ENCODE measurements at places on chromosomes 7 and 10.

DNA sequence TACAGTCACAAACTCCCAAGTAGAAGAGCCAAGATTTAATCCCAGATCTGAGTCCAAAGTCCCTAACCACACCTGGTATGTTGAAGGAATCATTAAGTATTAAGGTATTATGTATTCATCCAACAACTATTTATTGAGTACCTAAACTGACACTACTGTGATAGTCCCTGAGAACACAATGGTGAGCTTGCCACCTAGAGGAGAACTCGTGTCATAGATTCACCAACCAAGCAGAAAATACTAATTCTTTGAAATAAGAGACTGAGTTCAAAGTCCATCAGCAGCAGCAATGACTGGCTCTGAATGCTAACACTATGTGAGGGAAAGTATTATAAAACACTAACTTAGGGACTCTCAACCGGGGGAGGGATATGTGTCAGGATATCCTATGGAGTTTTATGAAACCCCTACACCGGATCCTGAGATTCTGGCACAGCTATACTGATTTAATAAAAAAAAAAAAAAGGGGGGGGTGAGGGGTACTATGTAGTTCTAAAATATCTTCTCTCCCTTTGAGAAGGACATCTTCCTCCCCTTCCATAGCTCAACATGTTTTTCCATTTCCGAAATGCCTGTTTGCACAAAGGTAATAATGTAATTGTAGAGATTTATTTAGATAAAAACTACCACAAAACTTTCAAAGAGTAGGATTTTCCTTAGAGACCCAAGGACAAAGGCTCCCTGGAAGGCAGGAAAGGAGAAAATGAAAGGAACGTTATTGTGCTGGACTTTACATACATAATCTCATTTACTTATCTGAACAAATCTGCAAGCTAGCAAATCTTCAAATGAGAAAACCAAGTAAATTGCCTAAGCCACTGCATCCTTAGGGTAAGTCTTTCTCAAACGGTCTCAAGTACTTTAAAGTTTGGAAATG lies 1.6 kb downstream of the NCOA4 start:
- DNase-seq: peak; percentile 62

DNA sequence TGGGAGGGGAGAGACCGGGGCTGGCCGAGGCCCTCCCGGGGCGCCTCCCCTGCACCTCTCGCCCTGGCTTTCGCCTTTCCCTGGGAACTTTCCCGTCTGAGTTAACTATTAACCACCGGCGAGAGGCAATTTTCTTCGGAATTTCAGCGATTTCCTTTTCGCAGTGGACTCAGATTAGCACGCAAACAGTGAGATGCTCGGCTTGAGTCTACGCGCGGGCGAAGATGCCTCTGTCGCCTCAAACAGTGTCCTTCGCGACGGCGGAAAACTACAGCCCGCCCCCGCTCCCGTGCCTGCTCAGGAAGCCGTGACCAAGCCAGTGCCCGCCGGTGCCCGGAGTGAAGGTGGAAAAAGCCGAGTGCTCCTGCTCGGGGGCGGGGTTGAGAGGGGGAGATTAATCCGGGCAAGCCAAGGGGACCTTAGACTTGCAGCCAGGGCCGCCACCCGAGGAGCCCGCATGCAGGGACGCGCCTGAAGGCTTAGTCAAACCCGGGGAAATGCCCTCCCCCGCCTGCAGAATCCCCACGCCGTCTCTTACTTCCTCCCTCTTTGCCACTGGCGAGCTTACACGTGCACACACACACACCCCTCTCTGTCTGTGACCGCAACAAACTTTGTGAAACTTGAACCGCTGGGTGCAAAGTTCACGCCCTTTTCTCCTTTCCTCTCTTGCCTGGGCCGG lies 14.5 kb upstream of the PAX2 start:
- peak; percentile 57 for DNase-seq

DNA sequence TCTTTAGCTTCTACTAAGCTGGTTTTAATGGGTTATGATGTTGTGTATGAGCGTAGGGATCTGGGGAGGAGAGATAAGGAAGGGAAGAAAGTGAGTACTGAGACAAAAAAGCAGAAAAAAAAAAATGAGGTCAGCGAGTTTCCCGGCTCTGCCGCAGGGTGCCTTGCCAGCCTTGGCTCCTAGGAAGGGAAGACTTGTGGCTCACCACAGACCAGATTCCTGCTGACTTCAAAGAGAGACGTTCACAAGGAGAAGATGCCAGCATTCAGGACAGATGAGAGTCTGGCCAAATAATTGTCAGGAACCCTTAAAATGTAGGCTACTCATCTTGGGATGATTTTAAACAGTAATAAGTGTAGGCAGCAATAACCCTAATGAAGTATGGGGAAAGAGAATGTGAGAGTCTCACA lies 11.4 kb upstream of the FAS start:
- DNase-seq: no peak

DNA sequence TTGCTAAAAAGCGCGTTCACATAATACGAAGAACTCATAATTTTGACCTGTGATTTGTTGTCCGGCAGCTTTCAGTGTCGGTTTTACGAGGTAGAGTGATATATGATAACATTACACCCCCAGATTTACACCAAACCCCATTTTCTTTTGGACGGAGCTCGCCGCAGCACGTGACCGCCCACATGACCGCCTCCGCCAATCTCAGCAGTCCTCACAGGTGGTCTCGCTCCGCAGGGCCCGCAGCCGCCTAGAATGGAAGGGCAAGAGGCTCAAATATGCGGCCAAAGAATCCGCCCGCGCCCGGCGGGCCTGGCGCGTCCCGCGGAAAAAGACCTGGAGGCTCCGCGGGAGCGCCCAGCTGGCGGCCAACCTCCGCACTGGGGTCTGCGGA lies at the start of gene HOXA7:
Gene HOXA7 (minus strand): TSS at position 168 of the 391 bp plus-strand sequence. CDS start 130 bp downstream, at position 38.
- peak; percentile 56 for DNase-seq

GRCh38 chr7:130733931-130734814 lies at the start of gene KLF14:
Gene KLF14, minus strand, starts transcription at chr7:130734207. Its CDS starts 174 bp downstream, at chr7:130734033.
- DNase-seq: peak; percentile 88

DNA sequence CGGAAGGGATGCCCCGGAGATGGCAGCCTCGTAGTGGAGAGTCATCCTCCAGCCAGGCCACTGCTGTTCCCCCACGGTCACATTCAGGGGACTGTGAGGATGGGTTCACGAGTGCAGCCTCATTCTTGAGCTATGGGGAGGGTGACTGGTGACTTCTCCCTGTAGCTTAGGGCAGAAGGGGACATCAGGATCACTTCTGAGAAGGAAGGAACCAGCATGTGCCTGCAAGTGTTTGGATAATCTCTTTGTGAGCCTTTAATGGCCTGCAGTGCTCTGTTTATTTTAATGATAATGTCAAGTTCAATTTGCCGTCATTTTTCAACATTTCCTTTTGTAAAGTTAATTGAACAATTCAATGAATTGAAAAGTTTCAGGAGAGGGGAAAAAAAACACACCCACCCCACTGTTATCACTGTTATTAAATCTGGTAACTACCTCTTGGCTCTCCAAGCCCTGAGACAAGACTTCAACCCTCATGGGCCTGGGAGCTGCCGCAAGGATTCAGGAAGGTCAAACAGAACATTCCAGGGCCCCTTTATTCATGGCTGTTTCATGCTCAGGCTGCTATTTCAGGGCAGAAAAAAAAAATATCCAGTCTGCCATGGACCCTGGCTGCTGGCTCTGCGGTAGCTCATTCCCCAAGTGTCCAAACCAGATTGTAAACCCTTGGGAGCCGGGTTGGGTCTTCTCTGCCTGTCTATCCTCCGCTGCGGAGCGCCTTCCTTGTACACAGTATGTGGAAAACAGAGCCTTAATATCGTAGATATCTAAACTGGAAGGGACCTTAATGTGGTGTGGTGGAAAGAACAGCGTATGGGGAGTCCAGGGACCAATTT lies 100.4 kb downstream of the CDH23 start:
- peak; percentile 43 for DNase-seq

DNA sequence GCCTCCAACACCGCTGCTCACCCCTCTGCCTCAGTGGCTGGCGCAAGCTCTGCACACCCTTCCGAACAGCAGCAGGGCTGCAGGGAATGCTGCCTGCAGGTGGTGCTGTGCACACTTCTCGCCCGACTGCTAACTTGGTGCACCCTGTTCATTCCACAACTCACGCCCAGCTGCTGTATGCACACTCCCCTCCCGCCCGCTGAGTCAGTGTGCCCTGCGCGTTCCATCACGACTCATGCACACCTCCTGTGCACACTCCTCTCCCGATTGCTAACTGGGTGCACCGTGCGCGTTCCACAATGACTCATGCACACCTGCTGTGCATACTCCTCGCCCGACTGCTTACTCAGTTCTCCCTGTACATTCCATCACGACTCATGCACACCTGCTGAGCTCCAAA lies 21.5 kb downstream of the ADARB2 start:
- DNase-seq: no peak

DNA sequence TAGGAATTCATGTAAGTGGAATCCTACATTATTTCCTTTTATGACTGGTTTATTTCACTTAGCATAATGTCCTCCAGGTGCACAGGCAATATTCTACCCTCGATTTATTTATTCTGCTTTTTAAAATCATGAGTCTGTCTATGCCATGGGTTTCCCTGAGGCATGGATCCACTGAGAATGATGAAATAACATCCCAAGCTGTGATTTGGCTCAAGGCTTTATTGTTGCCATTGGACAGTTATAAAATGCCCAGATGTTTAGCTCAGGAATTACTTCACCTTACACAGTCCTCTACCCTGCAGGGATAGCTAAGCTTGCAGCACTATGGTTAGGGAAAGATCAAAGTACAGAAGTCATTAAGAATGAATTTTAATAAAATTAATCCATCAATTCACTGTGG lies 219.5 kb downstream of the FRMD4A start:
- no peak for DNase-seq

GRCh38 chr7:90181485-90181884 lies 27.2 kb downstream of the STEAP1 start:
- DNase-seq: no peak

- DNase-seq: no peak
These were observed 93.0 kb downstream of the PTPRN2 start for GRCh38 chr7:158494643-158495042.

GRCh38 chr7:106169821-106170610 lies 57.9 kb upstream of the SYPL1 start:
- DNase-seq: no peak

DNA sequence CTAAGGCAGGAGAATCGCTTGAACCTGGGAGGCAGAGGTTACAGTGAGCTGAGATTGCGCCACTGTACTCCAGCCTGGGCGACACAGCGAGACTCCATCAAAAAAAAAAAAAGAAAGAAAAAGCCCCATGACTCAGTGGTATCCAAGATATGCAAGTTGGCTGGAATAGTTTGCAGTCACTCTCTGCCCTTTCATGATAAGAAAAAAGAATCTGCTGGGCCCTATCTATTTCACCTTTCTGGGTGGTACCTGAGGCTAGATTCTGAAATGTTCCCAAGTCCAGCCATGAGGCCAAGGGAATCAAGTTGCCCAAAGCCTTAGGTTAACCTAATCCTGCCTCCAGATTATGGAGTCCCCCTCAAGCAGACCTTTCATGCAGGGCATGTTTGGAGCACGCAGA lies 24.3 kb downstream of the NKX2-3 start:
- DNase-seq: no peak

DNA sequence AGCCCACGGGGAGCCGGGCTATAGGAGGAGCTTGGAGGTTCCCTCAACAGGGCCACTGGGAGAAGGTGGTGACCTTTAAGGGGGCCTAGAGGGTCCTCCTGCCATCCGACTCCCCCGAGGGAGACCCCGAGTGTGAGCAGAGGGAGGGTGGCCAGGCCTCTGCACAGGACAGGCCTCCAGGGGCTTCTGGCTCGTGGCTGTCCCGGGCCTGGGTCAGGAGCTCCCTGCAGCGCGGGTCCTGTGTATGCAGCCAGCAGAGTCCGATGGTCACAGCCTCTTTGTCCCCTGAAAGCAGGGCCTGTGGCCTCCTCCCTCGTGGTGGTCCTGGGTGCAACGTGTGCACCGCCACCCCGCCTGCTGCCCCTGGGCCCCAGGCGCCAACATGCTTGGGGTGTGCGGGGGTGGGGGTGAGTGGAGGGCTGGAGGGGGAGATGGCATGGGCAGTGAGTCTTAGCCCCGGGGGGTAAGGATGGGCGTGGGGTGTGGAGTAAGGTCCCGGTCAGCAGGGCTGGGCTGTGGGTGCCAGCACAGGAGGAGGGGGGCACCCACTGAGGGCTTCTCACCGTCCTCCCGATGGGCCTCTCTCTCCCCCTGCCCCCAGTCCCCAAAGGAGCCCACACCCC lies 27.1 kb downstream of the UNCX start:
- no peak for DNase-seq

DNA sequence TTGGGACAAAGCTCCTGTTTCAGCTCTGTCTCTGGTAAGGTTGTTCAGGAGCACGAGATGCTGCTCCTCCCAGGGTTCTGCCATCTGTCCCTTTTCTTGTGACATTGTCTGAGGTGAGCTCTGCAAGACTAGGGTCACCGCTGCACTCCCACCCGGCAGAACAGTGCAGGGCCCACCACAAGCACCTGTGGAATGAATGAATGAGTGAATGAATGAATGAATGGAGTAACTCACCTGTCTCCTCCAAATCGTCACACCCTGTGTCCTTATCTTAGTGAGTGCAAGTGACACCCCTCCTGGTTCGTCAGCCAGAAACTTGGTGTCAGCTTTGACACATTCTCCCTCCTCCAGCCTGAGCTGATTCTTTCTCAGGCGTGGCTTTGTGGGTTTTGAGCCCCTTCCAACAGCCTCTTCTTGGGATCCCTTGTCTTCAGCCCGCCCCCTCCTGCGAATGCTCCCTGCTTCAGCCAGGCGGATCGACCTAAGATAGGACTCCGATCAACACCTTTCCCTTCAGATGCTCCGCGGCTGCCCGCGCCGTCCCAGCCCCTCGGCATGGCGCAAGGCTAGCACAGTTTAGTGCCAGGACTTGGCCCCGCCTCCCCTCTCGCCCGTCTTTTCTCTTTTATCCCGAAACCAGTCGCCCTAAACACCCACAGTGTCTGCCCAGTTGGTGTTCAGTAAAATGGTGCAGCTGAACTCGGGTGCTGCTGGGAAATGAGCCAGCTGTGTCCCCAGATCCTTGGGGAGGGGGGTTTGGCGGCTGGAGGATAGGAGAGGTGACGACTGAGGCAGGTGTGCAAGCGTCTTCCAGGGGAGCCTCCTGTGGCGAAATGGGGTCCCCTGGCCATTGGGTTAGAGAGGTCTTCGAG lies 89.3 kb downstream of the BEND7 start:
- DNase-seq: peak; percentile 56

- DNase-seq: no peak
These were observed 270.5 kb upstream of the PLPP4 start for GRCh38 chr10:120186506-120186905.

GRCh38 chr7:132495936-132496335 lies 80.3 kb downstream of the PLXNA4 start:
- no peak for DNase-seq

GRCh38 chr10:279655-280054 lies 144.4 kb downstream of the ZMYND11 start:
- no peak for DNase-seq

DNA sequence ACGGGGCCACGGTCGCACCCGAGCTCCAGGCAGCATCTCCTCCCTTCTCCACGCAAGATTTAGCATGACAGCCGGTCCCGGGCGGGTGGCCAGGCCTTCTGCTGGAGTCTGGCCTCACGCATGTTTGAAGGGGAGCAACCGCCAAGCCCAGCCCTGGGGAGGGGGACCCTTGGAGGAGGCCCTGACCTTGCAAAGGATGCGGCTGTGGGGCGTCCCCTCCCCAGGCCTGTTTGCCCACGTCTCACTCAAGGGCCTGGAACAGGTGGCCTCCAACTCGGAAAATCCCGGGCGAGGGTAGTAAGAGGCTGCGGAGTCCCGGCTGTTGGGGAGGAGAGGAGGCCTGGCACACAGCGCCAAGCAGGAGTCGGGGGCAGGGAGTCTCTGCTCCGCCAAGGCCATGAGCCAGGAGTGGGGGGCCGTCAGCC lies 50.6 kb upstream of the DPYSL4 start:
- DNase-seq: no peak

GRCh38 chr7:23380961-23381360 lies 81.8 kb downstream of the MALSU1 start:
- DNase-seq: no peak

- no peak for DNase-seq
These were observed 559.9 kb downstream of the INHBA start for GRCh38 chr7:41142904-41143473.
